ENCODE measurements at places on chromosomes 6 and 20. TPM values are rescaled to one million over a fixed set of nuclear protein-coding genes. Genes with fewer than 3 reads are reported as not detected.

The SAMD3 gene
- 31.4 TPM for total RNA-seq

The HDAC2 gene
- 53.5 TPM for total RNA-seq

The BMP5 gene
- total RNA-seq, result not detected

The C20orf144 gene
- total RNA-seq, result not detected

The SAYSD1 gene
- 13.5 TPM for total RNA-seq

The CASS4 gene
- total RNA-seq, result 15.5 TPM

The DSP gene
- 10.0 TPM for total RNA-seq

The TGM3 gene
- 0.57 TPM for total RNA-seq

The TMEM242 gene
- total RNA-seq, result 7.1 TPM

The OR2H1 gene
- not detected for total RNA-seq

The GJE1 gene
- total RNA-seq, result not detected

The SFTA2 gene
- not detected for total RNA-seq

The TBXT gene
- total RNA-seq, result not detected

The STMND1 gene
- total RNA-seq, result not detected

The SLC17A1 gene
- not detected for total RNA-seq

The GSTA4 gene
- total RNA-seq, result 14.8 TPM

The THBD gene
- 147 TPM for total RNA-seq

The ATP5F1E gene
- 38.0 TPM for total RNA-seq

The NOX3 gene
- total RNA-seq, result not detected

The PBOV1 gene
- total RNA-seq, result not detected

The OR2H2 gene
- not detected for total RNA-seq

The FRS3 gene
- 3.7 TPM for total RNA-seq

The ZC3H12D gene
- total RNA-seq, result 38.4 TPM

The EMILIN3 gene
- total RNA-seq, result not detected

The TAB2 gene
- total RNA-seq, result 72.9 TPM

The LBP gene
- total RNA-seq, result not detected

The BNIP5 gene
- not detected for total RNA-seq

The CDH22 gene
- not detected for total RNA-seq

The AVP gene
- total RNA-seq, result not detected

The BMP7 gene
- total RNA-seq, result 0.97 TPM

The RIPOR2 gene
- 243 TPM for total RNA-seq

The GSTA3 gene
- total RNA-seq, result not detected

The BRD2 gene
- total RNA-seq, result 206 TPM

The VWA7 gene
- 1.7 TPM for total RNA-seq

The RAET1E gene
- 0.94 TPM for total RNA-seq

The POM121L2 gene
- not detected for total RNA-seq

The GDAP1L1 gene
- total RNA-seq, result not detected

The IMPG1 gene
- total RNA-seq, result not detected

The CAGE1 gene
- not detected for total RNA-seq

The LEMD2 gene
- 59.3 TPM for total RNA-seq

The C6orf15 gene
- total RNA-seq, result not detected

The SEL1L2 gene
- total RNA-seq, result not detected

The IL17A gene
- total RNA-seq, result not detected

The TRAPPC3L gene
- total RNA-seq, result 3.6 TPM

The BPI gene
- total RNA-seq, result 23.6 TPM

The BANF2 gene
- total RNA-seq, result not detected

The SCUBE3 gene
- 0.23 TPM for total RNA-seq

The SIRPB2 gene
- total RNA-seq, result 92.2 TPM

The GUCA1A gene
- total RNA-seq, result not detected

The DEFB119 gene
- total RNA-seq, result not detected

The LZTS3 gene
- 5.5 TPM for total RNA-seq

The OR2J3 gene
- total RNA-seq, result not detected

The ZBTB46 gene
- 50.4 TPM for total RNA-seq

The PDYN gene
- not detected for total RNA-seq

The SNRNP48 gene
- total RNA-seq, result 13.9 TPM

The GPLD1 gene
- 2.7 TPM for total RNA-seq

The ERVFRD-1 gene
- total RNA-seq, result not detected

The PSMB9 gene
- 173 TPM for total RNA-seq

The VSTM2L gene
- total RNA-seq, result 88.7 TPM

Measured in spleen (tissue), 13 donors.